ENCODE measurements at places on chromosomes 1 and 21. TPM values are rescaled to one million over a fixed set of nuclear protein-coding genes. Genes with fewer than 3 reads are reported as not detected.

The BRDT gene
- not detected for total RNA-seq

The ST6GALNAC3 gene
- 0.03 TPM for total RNA-seq

The LMX1A gene
- total RNA-seq = not detected

The OR6N1 gene
- not detected for total RNA-seq

The HPCAL4 gene
- 0.21 TPM for total RNA-seq

The CD34 gene
- total RNA-seq = 0.15 TPM

The RGS1 gene
- not detected for total RNA-seq

The ECE1 gene
- total RNA-seq = 192 TPM

The TMEM125 gene
- total RNA-seq = not detected

The ATP1A2 gene
- 0.15 TPM for total RNA-seq

The SYCP1 gene
- not detected for total RNA-seq

The RNU5D-1 gene
- total RNA-seq = not detected

The CELA2A gene
- total RNA-seq = 0.72 TPM

The RUNX3 gene
- 0.10 TPM for total RNA-seq

The ASCL5 gene
- total RNA-seq = not detected

The KRTAP21-2 gene
- total RNA-seq = not detected

The NT5C1A gene
- total RNA-seq = not detected

The SLAMF1 gene
- total RNA-seq = not detected

The CBR3 gene
- total RNA-seq = 1.6 TPM

Data from Panc1 (cell line).